NCI-H510A (cell line): ENCODE measurements at places on chromosomes 1 and 21.

DNA sequence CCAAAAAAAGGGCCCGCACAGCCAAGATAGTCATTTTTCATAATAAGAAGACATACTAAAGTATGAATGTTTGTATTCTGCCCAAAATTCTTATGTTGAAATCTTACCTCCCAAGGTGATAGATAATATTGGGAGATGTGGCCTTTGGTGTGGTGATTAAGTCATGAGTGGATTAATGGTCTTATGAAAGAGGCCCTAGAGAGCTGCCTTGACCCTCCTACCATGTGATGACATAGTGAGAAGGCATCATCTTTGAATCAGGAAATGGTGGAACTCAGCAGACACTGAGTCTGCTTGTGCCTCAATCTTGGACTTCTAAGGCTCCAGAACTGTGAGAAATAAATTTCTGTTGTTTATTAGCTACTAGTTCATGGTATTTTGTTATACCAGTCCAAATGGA is 11.8 kb upstream of the RNPC3 start:
- DNase-seq = no peak

DNA sequence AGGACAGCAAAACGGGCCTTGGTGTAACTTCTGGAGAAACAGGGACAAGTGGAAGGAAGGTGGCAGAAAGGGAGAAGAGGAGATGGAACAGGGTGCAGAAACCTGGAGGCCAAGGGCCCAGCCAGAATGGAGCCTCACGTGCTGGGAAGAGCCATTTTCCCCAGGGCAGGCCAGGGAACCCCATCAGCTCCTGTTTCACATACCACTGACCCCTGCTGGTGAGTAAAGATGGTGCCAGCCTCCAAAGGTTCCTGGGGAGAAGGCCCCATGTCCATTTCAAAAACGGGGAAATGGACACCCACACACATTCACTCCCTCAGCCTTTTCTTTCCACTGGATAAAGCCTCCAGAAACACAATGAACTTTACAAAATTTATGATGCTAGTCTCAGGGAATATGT is 57.6 kb upstream of the JUN start:
- DNase-seq = no peak

DNA sequence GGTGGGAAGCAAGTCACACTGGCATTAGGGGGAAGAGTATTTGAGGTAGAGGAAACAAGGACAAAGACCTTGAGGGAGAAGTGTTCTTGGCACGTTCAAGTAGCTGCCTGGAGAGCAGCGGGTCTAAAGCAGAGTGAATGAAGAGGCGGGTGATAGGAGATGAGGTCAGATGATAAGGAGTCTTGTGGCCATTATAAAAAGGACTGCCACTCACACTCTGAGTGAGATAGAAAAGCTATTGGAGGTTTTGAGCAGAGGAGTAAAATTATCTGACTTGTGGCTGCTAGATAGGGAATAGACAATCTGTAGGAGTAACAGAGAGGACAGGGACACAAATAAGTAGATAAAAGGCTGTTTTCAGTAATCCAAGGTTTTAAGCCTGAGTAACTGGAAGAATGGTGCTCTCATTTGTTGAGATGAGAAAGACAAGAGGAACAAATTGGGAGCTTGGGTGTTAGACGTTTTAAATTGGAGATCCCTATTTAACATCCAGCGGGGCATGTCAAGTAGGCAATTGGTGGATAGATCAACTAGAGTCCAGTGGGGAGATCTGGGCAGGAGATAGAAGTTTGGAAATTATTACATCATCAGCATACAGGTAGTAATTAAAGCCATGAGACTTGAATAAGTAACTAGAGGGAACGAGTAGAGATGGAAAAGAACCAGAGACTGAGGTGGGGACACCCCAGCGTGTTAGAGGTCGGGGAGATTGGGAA is 43.7 kb downstream of the HENMT1 start:
- DNase-seq = no peak

DNA sequence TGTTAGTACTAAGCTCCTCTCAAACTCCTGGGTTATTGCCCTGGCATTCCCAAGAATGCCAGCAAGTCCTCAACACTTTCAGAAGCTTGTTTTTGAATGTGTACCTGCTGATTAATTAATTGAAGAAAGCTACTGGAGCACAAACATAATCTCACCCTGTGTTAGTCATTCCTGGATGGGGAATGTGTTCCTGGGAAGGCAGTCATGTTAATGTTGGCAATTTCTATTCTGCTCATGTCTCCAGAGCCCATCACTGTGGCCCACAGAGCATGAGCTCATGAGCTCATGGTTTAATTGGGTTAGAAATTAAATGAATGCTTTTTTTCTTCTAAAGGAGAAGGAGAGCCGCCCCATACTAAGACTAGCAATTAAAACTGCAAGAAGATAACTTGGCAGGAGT is 31.9 kb upstream of the KCNA3 start:
- DNase-seq = no peak

DNA sequence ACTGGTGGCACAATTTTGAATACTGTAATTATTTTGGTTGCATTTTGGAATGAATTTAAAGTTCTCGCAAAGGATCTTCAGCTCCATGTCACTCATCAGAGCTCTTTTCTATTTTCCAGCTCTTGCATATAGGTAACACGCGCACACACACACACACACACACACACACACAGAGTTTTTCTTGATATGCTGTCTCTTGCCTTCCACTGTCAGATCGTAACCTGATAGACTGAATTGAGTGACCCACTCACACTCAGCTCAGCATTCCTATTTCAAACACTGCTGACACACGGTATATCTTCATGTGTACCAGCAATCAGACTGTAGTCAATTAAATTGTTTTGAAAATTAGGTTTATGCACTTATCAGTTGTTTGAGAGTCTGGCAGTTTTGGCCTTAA is 214.1 kb downstream of the PBX1 start:
- no peak for DNase-seq

DNA sequence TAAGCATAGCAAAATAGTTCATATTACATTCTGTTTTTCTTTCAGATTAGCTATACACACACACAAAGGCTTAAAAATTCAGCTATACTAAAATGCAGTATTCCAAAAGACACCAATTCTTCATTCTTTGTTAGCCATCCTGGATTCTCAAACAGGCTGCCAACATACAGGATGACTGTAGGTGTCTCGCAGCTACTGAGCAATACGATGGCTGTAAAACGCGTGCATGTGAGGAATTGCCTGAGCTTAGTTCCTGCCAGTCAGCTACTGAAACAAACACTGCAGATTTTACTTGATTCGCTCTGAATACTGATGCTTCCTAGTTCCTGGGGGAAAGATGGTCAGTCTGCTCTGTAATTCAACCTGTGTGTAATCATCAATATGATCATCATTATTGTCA is 24.7 kb upstream of the HMGN1 start:
- DNase-seq = no peak

GRCh38 chr1:109768820-109769219 is 5.1 kb upstream of the EPS8L3 start:
- no peak for DNase-seq

DNA sequence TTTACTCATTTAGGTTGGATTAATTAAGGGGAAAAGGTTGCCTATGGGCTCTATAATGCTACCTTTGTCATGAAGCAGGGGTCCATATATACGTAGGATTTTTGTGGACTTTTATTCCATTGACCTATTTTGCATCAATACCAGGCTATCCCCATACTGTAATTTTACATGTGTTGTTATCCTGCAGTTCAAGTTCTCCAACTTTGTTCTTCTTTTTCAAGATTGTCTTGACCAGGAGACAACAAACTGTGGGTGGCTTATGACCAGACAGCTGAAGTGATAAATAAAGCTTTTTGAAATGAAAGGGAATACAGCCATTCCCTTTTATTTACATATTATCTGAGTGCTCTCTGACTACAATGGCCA is 345.7 kb downstream of the BARHL2 start:
- DNase-seq = no peak

GRCh38 chr1:232542633-232543593 is 87.0 kb downstream of the SIPA1L2 start:
- DNase-seq = no peak
